NCI-H2081 treated with DMSO at 0.1 percent for 48 hours (cell line): ENCODE measurements at places on chromosomes 12 and 14.

- DNase-seq = no peak
Measured at GRCh38 chr12:3728686-3729085, 24.2 kb downstream of the CRACR2A start.

- no peak for DNase-seq
Measured at GRCh38 chr14:68318828-68319227, 474.0 kb downstream of the ZFP36L1 start.

GRCh38 chr14:90551070-90551704, 154.4 kb downstream of the CALM1 start:
- DNase-seq = no peak

DNA sequence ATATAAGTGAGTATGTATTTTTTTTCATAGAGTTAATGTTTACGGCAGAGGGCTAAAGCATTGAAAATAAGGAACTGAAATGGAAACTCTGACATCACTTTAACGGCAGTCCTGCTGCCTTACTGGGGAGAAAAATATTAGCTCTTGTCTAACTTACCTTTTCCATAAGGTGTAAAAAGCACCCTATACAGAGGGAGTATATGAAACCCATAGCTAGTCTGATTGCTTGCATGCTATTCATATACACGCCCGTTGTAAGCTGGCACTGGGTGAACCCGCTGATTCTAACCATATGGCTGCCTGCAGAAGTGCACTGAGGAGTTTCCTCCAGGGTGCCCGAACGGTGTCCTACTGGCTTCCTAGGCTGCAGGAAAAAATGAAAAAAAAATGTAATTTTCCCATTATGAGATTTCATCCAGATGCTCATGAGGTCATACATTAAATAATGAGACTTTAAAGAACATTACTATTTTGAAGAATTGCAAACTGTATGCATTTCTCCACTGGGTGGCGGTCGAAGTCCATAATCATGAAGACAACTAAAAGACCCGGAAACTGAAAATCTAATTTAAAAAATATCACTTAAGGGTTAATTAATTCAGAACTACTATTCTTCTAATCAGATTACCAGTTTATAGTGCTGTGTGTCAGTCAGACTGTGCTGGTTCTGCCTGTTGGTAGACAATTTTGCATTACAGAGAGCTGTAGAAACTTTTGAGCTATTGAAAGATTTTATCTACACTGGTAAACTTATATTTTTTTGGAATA, 144.7 kb downstream of the ALX1 start:
- DNase-seq = no peak

DNA sequence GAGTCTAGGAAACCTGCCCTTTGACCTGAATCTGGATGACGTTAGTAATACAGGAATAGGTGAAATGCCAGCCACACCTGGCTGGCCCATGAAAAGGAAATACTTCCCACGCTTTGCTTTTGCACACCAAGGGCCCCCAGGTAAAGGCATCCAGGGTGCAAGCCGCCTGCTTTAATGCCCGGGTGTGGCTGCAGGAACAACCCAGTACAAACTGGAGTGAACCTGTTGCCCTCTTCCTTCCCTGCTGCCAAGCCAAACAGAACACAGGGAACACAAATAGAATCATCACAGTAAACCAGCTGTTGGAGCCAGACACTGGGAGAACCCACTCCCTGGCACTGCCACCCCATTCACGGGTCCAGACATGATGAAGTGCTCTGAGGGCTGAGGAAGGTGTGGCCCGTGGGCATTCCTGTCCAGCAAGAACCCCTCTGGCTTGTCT, 24.2 kb upstream of the FOS start:
- DNase-seq = no peak

DNA sequence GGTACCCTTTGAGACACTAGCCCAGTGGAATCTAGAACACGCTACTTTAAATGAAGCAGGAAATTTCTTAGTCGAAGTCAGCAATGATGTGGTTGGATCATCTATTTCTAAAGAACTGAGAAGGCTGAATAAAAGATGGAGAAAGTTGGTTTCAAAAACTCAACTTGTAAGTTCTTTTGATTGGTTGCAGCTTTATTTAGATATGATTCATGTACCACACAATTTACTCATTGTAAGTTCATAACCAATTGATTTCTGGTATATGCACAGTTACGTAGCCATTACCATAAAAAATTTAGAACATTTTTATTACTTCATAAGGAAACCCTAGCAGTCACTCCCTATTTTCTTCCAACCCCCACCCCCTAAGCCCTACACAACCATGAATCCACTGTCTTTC, 129.8 kb downstream of the SYNE2 start:
- DNase-seq = no peak

GRCh38 chr12:94740601-94741362, 90.4 kb upstream of the TMCC3 start:
- no peak for DNase-seq

DNA sequence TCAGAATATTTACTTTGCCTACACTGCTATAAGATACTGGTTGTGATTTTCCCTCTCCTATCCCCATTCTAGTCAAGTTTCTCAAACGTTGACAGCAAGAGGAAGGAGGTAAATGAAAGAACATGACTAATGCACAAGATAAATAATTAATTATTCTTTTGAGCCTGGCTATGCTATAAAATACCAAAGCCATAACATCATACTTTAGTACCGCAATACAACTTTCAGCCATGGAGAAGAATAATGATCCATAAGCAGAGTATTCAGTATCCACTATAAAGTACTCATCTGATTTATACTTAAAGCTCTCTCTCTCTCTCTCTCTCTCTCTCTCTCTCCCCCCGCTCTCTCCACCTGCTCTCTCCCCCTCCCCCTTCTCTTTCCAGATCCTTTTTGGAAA, 41.3 kb downstream of the TDG start:
- DNase-seq = no peak

- DNase-seq = no peak
Measured at GRCh38 chr12:13252616-13253015, 56.1 kb downstream of the EMP1 start.

DNA sequence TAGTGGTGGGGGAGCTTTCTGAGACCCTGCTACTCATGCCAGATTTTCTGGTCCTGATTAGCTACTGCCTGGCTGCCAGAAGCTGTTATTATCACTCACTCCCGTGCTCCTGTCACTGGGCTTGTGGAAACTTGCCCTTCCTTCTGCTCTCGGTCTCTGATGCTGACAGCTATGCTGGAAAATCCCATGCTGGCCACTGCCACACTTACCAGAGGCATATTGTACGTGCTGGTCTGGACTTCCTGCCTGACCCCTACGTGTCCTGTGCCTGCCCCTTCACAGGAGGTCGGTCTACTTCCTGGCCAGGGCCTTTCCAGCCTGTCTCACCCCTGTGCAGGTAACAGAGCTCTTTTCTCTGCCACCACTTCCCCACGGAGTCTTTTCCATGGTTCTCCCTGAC, 149.4 kb upstream of the PLEKHG7 start:
- no peak for DNase-seq

GRCh38 chr12:81255947-81256346, 178.1 kb downstream of the ACSS3 start:
- no peak for DNase-seq

- no peak for DNase-seq
Measured at GRCh38 chr12:26678697-26679660, 154.0 kb downstream of the ITPR2 start.

DNA sequence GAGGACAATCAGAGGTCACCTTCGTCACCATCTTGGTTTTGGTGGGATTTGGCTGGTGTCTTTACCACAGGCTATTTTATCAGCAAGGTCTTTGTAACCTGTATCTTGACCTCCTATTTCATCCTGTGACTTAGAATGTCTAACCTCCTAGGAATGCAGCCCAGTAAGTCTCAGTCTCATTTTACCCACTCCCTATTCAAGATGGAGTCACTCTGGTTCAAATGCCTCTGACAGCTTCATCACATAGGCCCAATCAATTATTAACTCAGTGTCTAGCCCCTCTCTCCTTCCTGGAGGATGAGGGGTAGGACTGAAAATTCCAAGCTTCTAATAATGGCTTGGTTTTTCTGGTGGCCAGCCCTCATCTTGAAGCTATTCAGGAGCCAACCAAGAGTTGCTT, 111.4 kb upstream of the NAP1L1 start:
- no peak for DNase-seq

DNA sequence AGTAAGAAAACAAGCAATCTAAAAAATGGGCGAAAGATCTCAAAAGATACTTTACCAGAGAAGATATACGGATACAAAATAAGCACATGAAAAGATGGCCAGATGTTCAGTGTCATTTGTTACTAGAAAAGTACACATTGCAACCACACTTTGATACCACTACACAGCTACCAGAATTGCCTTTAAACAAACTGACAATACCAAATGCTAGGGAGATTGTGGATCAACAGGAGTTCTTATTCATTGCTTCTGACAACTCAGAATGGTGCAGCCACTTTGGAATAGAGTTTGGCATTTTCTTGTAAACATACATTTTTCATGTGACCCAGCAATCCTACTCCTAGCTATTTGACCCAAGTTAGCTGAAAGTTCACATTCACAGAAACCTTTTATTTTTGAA, 136.3 kb downstream of the FUT8 start:
- DNase-seq = no peak

- no peak for DNase-seq
Measured at GRCh38 chr12:116076399-116076798, 201.1 kb downstream of the MED13L start.

- no peak for DNase-seq
Measured at GRCh38 chr12:93098077-93098476, 169.0 kb upstream of the EEA1 start.

GRCh38 chr12:119302451-119303080, 32.0 kb upstream of the CCDC60 start:
- DNase-seq = no peak

DNA sequence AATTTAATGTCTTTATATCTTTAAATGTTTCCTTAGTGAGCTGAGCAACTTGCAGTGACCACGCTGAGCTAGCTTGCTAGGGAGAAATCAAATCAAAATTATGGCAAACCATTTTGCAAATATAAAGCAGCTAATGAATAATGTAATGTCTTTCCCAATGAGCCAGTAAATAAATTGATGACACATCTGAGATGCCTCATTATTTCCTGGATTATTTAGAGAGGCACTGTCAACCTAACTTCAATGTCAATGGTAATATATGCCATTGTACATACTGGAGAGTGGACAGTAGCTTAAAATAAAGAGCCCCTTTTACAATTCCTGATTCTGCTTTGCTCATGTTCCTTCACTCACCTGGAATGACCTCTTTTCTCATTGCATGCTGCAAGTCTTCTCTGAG, 182.6 kb downstream of the PHLDA1 start:
- no peak for DNase-seq

- no peak for DNase-seq
Measured at GRCh38 chr12:68235576-68235975, 10.0 kb upstream of the IL26 start.

DNA sequence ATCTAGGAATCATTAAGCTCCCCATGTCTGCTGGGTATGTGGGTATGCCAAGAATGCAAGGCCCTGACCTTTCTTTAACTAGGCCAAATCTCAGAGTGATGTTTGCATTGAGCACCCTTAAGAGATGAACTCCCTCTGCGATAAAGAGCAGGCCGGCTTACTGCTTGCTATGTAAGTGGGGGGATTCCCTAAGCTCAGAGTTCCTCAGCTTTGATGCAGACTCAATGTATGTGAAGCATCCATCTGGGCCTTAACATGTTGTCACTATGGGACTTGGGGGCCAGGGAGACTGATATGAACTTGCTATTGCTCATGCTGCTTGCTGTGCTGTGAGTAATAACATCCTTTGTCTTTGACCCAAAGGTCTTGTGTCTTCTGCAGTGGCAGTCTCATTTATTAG, 149.7 kb downstream of the C12orf75 start:
- DNase-seq = no peak

- no peak for DNase-seq
Measured at GRCh38 chr12:29895966-29896365, 112.2 kb upstream of the TMTC1 start.

DNA sequence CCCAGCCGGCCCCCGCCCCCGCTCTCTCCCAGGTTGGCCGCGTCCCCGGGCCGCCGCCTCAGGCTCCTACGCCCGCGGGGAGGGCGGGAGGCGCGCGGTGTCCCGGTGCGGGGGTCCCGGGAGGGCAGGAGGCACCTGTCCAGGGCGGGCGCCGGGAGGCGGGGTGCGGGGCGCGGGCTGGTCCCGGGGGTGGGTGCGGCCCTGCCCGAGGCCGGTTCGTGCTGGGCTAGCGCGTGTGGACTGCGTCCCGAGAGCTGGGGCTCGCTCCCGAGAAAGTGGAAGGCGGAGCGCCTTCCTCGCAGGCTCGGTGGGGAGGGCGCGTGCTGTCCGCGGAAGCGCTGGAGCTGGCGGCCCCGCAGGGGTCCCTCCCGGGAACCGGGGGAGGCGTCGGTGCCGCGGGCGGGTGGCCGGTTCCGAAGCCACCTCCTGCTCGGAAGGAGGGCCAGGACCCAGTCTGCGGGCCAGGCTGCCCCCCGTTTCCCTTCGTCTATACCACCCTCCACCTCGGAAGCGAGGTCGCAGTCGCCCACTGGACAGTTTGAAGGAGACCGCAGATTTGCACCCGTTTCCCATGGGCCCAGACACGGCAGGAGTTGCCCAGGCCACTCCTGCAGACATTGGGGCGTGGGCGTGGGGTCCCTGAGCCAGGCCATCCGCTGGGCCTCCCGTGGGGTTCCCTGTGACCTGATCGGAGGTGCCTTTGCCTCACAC, 636 bp downstream of the ZFYVE21 start:
- no peak for DNase-seq

GRCh38 chr14:92520102-92521057, 6.8 kb downstream of the RIN3 start:
- no peak for DNase-seq

GRCh38 chr12:4275870-4276301, 2.3 kb downstream of the CCND2 start:
- no peak for DNase-seq

DNA sequence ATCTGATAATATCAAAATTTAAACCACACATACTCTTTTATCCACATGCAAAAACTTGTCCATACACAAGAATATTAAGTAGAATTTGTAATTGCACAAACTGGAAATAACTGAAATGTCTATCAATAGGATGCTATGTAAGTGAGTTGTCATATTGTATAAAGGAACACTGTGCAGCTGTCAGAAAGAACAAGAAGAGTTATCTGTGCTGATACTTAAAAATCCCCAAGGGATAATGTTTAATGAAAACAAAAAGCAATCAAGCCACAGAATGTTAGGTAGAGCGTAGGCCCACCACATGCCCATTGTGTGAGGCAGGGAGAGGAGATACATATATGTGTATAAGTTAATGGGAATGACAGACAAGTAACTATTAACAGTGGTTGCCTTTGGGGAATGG, 25.9 kb upstream of the HIGD1C start:
- no peak for DNase-seq

- no peak for DNase-seq
Measured at GRCh38 chr14:37610945-37611523, 15.6 kb downstream of the TTC6 start.

GRCh38 chr14:30551460-30551859, 7.5 kb upstream of the G2E3 start:
- peak; percentile 82 for DNase-seq

- no peak for DNase-seq
Measured at GRCh38 chr14:56630707-56631106, 51.1 kb downstream of the TMEM260 start.

GRCh38 chr12:56635806-56636674, 5.9 kb upstream of the BAZ2A start:
- no peak for DNase-seq

- no peak for DNase-seq
Measured at GRCh38 chr12:52396656-52397055, 9.5 kb downstream of the KRT82 start.
